ENCODE measurements at places on chromosomes 16 and 17.

GRCh38 chr16:47262938-47263337 lies 119.2 kb upstream of the NETO2 start:
- no peak for DNase-seq

DNA sequence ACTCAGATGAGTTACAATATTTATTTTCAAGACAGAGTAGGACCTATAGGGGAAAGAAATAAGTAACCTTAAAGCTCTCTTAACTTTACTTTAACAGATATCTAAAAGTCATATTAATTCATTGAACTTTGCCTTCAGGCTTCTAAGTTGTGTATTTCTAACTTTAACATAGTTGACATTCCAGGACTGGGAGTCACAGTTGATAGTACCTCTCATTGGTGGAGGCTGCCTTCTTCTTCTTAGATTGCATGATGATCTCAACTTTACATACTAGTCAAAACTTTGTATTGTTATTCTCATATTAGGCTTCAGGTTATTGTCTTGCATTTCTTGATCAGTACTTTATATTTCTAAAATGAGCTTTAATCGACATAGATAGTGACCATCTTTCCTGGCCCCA lies 350.1 kb upstream of the KIF2B start:
- no peak for DNase-seq

GRCh38 chr16:51431517-51432241 lies 280.6 kb upstream of the SALL1 start:
- no peak for DNase-seq

DNA sequence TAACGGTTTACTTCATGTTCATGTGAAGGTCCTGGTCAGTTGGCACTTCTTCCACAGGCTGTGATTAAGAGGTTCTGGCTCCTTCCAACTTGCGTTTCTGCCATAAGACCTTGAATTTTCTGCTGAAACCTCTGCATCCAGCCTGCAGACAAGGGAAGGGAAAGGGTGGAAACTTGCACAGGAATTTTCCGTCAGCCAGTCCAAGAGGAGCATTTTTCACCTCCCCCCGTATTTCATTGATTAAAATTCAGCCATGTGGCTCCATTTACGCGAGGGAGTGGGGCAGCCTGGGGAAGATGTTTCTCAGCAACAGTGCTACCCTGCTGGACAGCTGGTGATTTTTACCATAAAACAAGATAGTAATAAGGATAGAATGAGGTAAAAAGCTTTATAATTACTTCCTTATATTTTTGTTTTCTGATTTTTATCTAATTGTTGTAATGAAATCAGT lies 101.5 kb upstream of the SMIM36 start:
- DNase-seq = no peak

Data from D721Med (cell line).